GM23338 (cell line): ENCODE measurements at places on chromosomes 1 and 21. TPM values are rescaled to one million over a fixed set of nuclear protein-coding genes. Genes with fewer than 3 reads are reported as not detected.

DNA sequence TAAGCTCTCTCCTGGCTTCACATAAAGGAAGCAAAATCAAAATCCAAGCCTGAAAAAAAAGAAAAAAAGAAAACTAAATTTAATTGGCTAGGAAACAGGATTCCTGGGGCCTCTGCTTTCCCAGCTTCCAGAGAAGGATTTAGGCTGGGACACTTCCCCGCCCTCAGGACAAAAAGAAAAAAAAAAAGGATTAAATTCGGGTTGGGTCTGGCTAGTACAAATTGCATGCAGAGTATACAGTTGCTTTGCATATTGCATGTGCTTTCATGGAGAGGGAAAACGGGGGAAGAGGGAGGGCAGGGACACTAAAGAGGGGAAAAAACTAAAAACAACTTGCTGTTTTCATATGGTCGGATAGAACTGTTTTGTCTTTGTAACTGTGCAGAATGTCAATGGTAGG lies 42.7 kb downstream of the OLIG1 start:
- DNase-seq = no peak

DNA sequence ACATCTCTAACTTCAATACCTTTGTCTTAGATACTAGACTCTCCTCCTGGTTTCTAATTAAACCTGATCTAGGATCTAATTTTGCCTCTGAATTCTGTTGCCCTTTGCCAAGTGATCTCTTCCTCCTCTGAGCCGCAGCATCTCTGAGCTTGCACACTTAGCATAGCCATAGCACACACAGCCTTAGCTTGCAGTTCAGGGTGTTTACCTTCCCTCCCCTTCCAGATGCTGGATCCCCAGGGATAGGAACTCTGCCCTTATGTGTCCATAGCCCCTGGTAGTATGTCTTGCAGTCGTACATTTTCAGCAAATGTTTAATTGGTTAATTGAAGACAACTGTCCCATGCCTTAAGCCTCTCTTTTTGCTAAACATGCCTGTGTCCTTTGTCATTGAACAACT lies 30.3 kb downstream of the SELL start:
- no peak for DNase-seq

GRCh38 chr1:18077657-18078215 lies 29.9 kb upstream of the IGSF21 start:
- no peak for DNase-seq

GRCh38 chr1:180178511-180179161 lies 24.0 kb downstream of the QSOX1 start:
- DNase-seq = peak; percentile 85

The PDPN gene
- 77.1 and 82.8 TPM in 2 replicates for polyA plus RNA-seq

The TLCD4 gene
- polyA plus RNA-seq = 2.8 and 4.2 TPM in 2 replicates

The AMY2A gene
- polyA plus RNA-seq = not detected in 2 replicates
